Suppressor macrophage (primary cell): ENCODE measurements at places on chromosomes 3 and 15.

- no peak for DNase-seq
These were observed 1.3 kb upstream of the CBLB start for GRCh38 chr3:105869861-105870755.

GRCh38 chr3:144585953-144586352 lies 614.3 kb downstream of the DIPK2A start:
- DNase-seq = no peak

GRCh38 chr3:134342259-134342658 lies 32.0 kb downstream of the AMOTL2 start:
- no peak for DNase-seq

DNA sequence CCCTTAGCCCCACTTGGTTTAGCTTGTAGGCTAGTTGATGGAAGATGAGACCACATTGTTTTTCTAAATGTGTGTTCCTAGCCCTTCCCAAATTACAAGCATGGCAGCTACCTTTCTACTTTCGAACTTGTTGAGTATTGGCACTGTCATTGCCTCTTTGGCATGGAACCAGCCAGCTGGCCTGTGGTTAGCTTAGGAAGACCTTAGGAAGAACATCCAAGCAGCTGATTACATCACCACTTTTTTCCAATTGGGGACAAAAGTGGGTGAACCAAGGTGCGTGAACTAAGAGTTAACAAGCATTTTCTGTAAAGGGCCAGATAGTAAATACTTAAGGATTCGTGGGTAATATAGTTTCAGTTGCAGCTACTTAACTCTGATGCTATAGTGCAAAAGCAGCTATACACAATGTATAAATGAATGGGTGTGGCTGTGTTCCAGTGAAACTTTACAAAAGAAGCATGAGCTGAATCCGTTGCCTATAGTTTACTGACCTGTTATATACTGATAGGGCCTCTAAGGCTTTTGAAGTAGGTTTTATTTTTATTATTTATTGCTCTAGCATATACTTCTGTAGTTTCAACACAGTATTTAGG lies 8.5 kb downstream of the KLHL18 start:
- DNase-seq = no peak

- no peak for DNase-seq
These were observed 351.8 kb downstream of the ZIC1 start for GRCh38 chr3:147760941-147761340.

- no peak for DNase-seq
These were observed 9.3 kb downstream of the ZPLD1 start for GRCh38 chr3:102444101-102444500.

DNA sequence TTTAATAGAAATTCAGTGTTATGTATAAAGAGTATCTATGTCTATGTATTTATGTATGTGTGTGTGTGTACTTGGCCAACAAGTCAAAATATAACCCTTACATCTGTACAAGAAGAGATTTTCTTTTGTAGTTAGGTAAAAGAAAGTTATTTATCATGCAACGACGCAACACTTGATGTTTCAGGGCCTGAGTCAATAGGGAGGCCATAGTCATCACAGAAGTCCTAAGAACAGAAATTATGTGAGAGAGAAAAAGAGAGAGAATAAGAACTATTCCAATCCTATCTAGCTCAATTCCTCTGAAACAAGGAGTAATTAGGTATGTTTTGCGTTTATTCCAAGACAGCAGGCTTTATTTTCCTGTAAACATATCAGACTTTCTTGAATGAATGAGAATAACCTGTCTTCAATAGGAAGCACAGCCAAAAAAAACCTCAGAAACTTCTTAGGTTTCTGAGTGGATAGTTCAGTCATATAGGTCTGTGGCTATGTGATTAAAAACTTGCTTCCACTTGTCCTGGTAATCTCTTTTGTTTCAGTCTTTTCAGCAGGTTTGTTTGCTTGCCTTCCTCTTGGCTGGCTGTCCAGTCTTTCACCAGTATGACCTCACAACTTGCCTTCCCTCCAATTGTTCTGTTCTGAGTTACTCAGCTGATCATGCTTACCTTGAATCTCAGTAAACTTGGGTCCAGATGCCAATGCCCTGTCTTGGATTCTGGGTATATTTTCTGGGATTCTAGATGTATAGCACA lies 382.4 kb upstream of the GBE1 start:
- no peak for DNase-seq

- DNase-seq = no peak
These were observed 514.4 kb upstream of the ZNF385D start for GRCh38 chr3:22265403-22265802.

GRCh38 chr3:150875548-150875947 lies 29.7 kb downstream of the MINDY4B start:
- DNase-seq = peak; percentile 20

GRCh38 chr3:52062505-52062904 lies 6.1 kb upstream of the DUSP7 start:
- DNase-seq = peak; percentile 94

- DNase-seq = no peak
These were observed 108.4 kb downstream of the SERPINI1 start for GRCh38 chr3:167843886-167844285.

DNA sequence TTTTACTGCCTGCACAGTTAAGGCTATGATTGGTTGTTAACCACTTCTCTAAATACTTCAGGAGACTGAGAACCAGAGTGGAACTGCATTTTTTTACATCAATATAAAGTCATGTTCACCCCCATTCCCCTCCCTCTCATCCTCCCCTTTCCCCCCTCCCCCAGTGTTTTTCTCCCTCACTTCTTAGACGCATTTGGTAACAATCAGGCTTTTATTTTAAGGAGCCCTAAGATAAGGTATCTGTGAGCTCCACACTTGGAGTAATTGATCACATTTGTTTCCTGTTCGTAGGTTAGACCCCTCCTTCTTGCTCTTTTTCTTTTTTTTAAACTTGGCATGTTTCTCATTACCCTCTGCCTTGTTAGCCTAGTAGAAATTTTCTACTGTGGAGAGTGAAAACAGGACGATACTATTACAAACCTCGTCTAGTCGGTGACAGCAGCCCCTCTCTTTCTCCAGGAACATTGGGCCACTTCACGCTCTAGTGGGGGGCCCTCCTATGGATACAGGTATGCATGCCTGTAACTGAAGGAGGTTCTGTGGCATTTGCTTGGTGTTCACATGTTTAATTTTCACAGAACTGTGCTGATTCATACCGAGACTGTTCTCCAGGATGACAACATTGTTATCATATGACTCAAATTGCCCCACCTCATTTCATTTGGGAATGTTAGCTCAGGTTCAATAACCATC lies 314.4 kb downstream of the MECOM start:
- DNase-seq = no peak

DNA sequence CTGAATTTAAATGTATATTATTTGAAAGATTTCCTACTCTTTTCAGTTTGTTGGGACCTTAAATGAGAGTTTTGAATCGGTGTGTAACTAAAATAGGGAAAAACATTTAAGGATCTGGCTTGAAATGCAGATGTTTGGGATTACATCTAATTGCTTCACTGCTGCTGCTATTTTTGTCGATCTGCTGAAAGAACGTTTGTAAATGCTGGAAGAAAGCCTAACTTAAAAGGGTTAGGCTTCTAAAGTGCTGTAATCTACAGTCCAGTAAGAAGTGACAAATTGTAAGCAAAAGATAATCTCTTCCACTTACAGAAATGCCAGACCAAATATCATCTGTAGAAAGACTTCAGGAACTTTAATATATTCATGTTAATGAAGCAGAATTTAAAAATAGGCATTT lies 691.6 kb downstream of the ZNF385D start:
- no peak for DNase-seq

DNA sequence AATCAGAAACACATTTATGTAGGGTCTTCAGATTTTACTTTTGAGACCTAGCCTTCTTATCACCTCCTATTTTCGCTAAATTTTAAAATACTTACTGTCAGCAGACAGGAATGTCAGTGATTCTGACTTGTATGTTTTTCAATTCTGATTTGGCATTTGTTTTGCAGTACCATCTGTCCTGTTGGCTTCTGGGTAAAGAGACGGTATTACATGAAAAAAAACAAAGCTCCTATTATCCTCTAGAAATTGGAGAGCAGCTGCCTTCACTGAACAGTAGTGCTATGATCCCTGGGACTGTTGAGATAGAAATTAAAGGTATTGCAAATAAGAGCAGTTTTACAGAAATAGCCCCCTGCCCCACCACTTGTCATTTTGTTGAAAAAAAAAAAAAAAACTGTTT lies 8.4 kb downstream of the ARMC8 start:
- DNase-seq = no peak

- DNase-seq = no peak
These were observed 31.3 kb downstream of the DNASE1L3 start for GRCh38 chr3:58179235-58180098.

DNA sequence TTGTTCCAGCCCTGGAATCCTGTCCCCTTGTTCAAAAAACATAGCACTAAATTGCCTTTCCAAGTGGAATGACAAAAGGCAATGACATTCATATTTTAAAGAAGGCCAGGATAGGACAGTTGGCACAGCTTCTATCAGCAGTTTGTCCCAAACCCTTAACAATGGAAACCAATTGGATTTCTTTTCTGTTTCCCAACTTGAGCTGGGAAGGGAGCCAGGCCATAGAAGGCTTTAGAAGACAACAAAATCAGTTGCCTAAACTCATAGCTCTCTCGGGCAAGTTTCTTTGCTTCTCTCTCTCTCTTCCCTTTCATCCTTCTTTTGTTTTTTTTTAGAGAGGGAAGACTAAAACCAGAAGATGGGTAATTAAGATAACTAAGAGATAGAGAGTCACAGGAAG lies 227.7 kb upstream of the TPRG1 start:
- no peak for DNase-seq

DNA sequence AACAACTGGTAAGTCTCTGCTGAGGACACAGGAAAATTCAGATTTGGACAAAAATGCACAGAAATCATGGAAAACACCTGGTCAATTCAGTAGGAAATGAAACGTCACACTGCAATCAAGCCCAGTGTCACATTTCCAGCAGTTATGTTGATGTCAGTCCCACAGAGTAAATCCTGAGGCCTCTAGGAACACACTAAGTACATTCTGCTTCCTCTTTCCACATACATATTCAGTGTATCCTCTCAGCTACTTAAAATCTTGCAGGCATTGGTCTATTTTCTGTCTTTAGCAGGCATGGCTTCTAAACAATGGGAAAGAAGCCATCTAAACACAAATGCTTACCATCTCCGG lies 207.8 kb downstream of the PLCL2 start:
- no peak for DNase-seq

GRCh38 chr15:47866446-47866845 lies 149.1 kb downstream of the SEMA6D start:
- no peak for DNase-seq

GRCh38 chr3:72423643-72424042 lies 424.6 kb downstream of the SHQ1 start:
- no peak for DNase-seq

DNA sequence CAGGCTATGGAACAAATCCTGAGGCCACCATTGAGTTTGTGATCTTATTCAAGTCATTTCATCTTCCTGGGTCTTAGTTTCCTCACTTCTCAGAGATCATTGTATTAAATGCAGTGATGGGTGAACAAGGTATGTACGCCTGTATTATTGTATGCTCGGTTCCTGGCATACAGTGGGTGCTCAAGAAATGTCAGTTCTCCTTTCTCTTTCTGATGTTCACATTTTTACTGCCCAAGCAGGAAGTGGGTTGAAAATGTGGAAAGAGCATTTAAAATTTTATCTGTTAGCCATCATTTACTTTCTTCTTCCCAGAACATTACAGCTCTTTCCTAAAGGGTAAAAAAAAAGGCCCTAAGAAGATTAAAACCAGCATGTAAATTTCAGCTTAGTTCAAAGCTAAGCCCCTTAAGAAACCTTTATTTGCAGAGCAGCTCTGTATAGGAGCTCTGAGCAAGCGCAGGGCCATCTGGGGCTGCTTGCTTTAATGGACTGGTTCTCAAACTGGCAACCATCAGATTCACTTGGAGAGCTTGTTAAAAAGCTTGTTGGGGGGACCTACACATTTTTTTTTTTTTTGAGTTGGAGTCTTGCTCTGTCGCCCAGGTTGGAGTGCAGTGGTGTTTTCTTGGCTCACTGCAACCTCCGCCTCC lies 179.4 kb downstream of the CHST2 start:
- no peak for DNase-seq

DNA sequence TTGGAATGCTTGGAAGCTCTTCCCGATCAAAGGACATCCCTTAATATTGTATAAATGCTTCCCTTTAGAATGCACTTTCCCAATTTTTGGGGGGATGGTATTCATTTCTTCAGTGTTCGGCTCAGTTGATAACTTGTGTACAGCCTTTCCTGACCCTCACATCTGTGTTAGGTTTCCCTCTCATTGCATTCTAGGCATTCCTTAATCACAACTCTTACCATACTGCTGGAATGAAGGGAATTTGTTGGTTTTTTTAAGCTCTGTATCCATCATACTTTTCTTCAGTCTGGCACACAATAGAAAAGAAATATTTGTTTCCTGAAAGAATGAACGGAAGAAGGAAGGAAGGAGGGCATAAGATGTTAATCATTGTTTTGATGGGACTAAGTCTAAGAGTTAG lies 119.5 kb downstream of the CHST2 start:
- no peak for DNase-seq

GRCh38 chr3:111979434-111980038 lies 710 bp downstream of the ABHD10 start:
- peak; percentile 57 for DNase-seq

GRCh38 chr3:89622063-89622700 lies 514.8 kb downstream of the EPHA3 start:
- DNase-seq = no peak

GRCh38 chr3:3631114-3631513 lies 168.1 kb upstream of the LRRN1 start:
- DNase-seq = no peak

- DNase-seq = no peak
These were observed 19.1 kb downstream of the KLF15 start for GRCh38 chr3:126337980-126338651.

DNA sequence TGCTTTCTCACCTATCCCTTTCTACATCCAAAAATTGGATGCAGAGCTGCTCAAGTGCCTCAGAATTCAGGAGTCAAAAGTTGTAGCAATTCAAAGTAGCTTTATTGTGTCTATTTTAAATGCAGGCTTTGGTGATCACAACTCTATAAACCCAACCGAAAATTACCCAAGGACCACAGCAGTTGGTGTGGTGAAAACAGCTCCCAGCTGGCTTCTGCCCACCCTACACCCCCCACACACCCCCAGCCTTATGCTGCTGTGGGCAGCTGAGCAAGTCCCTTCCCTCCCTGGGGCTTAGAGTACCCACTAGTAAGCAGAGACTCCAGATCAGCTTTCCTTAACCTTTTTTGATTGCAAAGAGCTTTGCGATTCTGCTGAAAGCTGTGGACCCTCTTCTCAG lies 5.8 kb upstream of the HES1 start:
- DNase-seq = no peak

- no peak for DNase-seq
These were observed 28.4 kb downstream of the KAT2B start for GRCh38 chr3:20068512-20069177.
